ENCODE measurements at places on chromosomes 16 and 17.

DNA sequence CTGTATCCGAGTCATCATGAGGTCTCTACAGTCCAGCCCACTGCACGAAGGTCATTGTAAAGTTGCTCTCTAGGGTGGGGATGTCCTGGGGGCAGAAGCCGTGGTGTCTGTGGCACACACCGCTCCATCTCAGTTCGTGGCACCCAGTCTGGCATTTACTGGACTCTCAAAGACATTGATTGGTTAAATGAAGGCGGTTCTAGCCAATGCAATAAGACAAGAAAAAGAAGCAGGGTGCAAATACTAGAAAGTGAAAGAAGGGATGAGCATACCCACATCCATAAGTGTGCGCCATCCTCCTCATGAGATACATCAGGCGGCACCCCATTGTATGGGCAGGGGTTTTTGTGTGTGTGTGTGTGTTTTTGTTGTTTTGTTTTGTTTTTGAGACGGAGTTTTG lies 10.7 kb upstream of the ATP2A3 start:
- no peak for DNase-seq

DNA sequence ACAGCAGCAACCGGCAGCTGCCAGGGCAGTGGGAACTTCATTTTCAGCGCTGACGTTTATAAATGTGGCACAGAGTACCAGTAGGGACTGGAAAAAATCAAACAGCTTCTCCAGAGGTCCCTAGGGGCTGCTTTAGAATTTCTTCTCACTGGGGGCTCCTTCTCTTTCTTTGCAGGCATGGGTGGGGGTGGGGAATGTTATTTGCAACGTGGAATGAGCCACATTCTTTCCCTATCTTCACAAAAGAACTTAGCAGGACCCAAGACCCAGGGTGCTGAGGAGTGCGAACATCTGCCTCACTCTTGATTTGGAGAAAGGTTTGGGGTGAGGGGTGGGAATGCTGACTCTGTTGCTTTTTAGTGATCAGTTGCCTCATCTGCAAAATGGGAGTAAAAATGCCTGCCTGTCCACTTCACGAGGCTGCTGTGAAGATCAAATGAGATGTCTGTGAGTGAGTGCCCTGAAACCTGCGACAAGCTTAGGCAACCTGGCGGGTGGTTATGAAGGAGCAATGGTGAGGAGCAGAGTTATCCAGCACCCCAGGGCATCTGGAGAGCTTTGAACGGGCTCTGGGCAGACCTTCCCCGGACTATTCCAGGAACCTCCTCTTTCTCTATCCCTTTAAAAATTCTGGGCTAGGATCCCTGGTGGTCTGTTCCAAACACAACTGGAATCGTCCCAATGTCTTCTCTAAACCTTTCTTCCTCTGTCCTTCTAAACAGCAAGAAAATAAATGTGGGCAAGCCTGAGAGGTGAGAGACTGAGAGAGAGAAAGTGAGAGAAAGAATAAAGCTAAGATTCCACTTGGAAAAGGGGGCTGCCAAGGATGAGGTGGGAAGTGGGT lies 10.7 kb upstream of the PIPOX start:
- no peak for DNase-seq

- DNase-seq, result no peak
These were observed 14.8 kb upstream of the C17orf113 start for GRCh38 chr17:42065201-42065600.

DNA sequence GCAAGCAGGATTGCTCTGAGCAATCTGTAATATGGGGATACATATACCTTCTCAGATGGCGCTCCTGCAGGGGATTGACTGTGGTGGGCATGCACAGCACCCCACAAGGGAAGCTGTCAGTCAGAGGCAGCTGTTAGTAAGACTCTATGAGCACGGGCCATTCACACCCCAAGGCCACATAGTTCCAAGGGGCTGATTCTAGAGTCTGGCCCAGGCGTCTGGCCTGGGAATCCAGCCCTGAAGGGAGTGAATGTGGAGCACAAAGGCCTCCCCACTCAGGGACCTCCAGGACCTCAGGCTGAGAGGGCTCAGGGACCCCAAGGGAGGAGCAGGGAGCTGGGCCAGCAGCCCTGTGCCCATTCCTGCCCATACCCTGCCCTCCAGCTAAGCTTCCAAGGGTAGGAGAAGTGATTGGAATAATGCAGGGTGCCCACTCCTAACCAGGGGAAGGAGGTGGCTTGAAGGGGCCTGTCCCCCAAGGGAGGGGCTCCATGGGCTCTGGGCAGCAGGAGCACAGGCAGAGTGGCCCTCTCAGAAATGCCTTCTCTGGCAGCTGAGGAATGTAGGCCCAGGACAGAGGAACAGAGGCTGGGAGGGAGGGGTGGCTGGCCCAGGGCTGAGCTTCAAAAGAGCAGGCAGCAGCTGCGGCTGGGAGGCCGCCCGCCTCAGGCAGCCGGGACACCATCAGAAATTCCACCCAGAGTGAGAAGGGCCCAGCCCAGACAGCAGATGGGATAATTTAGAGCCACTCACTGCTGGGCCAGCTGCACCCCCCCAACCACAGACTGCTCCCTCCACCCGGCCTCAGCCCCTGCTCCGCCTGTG lies 48.9 kb upstream of the MRPS23 start:
- no peak for DNase-seq

- DNase-seq, result no peak
These were observed 997 bp upstream of the CDH11 start for GRCh38 chr16:65122724-65123395.

DNA sequence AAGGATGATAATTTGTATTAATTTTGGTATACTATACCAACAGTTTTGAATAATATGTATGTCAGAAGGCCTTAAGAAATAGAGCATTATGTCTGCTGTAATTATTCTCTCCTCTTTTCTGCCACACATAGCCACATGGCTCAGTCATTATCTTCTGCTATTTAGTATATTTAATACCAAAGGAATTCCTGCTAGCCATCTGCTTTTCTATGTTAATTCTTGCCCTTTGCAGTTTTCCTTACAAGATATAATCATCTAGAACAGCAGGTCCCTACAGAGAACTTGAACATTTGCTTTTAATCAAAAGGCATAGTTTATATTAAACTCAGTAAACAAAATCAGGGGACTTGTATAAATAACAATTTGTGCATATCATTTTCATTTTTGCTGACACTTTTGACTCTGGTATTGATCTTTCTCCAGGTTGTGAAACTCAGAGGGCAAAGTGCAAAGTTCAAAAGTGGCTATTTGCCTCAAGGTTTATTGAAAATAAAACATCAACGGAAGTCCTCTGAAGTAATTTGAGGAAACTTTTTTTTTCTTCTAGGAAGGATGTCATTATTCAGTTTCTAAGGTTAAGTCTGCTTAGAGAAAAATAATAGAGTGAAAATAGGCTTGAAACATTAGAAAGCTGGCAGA lies 702.0 kb downstream of the KCNJ2 start:
- no peak for DNase-seq

- DNase-seq, result no peak
These were observed 299.8 kb upstream of the SALL1 start for GRCh38 chr16:51450909-51451308.

DNA sequence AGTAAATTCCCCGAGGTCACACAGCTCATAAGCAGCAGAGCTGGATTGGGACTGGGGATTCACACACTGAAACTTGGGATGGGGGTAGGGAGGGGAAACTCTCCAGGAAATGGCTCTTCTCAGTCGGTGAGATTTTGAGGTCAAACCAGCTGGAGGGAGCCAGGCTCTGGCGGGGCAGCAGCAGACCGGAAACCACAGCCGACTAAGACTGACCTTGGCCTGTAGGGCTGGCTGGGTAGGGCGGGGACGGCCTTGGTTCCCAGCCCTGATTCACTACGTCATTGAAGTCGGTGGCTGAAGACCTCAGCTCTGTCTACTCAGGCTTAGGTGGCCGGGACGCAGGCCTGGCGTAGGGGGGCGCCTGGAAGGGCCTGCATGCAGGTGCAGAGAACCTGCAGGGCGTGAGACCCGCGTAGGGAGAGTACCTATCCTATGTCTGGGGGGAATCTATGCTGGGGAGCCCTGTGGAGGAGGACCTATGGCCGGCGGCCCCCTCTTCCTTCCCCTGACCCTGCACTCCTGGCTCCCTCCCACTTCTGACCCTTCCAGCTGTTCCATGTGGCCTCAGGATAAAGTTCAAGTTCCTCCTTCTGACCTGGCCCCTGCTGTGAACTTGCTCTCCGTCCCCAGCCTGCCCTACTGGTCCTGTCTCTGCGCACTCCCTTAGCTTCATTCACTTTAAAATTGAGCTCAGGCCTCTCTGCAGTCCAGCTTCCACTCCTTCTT lies 11.9 kb upstream of the SLC4A1 start:
- no peak for DNase-seq

GRCh38 chr16:86771506-86772460 lies 193.4 kb downstream of the FOXL1 start:
- DNase-seq, result no peak

DNA sequence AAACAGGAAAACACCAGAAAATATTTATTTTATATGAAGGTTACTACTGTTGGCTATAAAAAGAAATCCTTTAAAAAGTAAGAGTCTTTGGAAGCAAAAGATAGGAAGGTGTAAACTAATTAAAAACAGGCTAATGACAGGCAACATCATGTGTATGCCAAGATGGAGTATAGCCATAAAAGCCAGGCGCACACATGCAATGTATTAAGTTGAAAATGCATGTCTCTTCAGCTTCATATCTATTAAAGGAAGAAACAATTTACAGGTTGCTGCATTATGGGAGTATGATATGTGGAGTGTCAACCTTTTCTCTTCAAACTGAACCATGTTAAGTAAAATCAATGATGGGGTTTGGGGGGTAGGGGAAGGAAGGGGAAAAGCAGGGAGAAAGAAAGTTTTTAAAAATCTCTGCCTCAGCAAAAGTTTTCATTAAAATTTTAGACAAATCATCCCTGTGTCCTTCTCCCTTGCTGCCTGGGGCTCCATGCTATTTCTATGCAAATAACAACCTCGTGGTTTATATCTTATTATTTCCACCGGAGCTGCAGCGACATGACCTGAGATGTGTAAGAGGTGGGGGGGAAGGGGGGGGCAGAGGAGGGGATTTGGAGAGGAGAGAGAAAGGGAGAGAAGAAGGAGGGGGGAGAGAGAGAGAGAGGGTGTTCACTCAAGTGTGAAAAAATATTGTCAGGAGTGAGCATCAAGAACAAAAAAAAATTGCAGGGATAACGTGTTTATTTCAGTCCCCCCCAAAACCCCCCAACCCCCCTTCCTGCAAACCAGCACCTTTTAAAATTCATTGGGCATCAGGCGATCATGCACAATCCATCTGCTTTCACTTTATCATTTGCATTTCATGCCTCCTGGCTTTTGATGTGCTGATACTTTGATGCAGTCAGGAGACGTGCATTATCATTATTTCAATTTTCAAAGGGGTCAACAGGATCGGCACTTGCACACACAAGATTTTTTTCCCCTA lies 197.6 kb downstream of the AATF start:
- DNase-seq, result no peak

DNA sequence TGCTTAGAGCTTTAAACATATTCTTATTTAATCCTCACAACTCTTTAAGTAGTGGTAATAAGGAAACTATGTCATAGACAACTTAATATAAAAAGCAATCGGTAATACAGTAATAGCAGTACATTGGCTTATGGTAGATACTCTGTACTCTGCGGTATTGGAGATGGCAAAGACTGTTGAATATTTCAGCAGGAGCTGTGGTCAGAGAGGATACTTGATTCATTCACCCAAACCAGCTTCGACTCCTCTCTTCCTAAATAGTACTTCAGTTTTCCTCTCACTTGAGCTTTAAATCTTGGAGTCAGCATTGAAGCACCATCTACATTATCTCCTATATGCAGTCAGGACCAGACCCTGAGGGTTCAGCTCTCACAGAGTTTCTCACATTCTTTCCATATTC lies 169.3 kb downstream of the CYB561 start:
- no peak for DNase-seq

DNA sequence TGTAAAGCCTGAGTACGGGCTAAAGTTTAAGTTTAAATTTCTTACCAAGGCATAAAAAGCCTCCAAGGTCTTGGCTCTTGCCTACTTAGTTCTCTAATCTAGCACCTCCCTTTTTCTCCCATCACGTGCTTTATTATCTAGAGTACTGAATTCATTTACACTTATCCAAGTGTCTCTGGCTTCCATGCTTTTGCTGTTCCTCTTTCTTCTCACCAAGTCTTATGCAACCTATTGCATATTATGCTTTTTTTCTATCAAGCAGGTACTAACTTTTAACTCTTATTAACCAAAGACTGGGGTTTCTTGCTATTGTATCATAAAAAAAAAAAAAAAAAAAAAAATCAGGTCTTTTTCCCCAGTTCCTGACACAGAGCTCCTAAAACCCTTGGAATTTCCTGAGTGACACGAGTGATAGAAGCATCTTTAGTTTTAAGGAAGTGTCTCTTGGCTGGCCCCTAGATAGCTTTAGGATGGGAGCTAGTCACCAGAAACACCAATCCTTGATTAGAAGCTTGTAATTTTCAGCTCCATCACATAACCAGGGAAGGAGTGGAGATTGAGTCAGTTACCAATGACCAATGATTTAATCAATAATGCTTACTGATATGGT lies 44.9 kb downstream of the SSH2 start:
- DNase-seq, result no peak

GRCh38 chr17:31470592-31470991 lies 79.1 kb downstream of the RAB11FIP4 start:
- DNase-seq, result no peak

DNA sequence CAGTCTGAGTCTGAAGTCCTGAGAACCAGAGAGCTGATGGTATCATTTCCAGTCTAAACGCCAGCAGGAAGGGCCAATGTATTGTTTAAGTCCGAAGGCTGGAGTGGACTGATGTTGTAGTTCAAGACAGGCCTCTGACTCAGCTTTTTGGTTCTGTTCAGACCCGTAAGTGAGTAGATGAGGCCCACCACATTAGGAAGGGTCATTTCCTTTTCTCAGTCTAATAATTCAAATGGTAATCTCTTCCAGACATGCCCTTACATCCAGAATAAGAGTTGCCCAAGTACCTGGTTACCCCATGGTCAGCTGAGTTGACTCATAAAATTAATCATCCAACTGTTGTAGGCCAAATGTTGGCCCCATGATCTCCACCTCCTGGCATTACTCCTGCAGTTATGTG lies 442.6 kb upstream of the HSBP1 start:
- no peak for DNase-seq

All from T-helper 9 cell (primary cell).